AG09319 (cell line): ENCODE measurements at places on chromosomes 12 and 14.
A peak's percentile ranks its signal among the peaks of the same experiment; 100 is the strongest.

DNA sequence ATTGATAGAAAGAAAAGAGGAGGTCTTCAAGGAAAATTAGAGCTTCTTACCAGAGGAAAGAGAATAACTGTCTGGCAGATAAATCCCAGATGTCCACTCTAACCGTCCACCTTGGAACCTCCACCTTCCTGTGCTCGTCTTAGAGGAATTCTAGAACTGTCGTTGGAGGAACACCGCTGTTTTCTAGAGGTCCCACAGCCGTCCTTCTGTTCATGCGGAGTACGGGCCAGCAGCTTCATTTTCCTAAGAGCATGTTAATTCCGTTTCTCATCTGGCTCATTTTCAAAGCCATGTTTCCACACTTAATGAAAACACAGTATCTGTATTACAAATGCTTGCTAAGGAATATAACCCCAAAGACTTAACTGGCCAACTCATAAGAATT is 107.9 kb upstream of the ESRRB start:
- no peak for DNase-seq

DNA sequence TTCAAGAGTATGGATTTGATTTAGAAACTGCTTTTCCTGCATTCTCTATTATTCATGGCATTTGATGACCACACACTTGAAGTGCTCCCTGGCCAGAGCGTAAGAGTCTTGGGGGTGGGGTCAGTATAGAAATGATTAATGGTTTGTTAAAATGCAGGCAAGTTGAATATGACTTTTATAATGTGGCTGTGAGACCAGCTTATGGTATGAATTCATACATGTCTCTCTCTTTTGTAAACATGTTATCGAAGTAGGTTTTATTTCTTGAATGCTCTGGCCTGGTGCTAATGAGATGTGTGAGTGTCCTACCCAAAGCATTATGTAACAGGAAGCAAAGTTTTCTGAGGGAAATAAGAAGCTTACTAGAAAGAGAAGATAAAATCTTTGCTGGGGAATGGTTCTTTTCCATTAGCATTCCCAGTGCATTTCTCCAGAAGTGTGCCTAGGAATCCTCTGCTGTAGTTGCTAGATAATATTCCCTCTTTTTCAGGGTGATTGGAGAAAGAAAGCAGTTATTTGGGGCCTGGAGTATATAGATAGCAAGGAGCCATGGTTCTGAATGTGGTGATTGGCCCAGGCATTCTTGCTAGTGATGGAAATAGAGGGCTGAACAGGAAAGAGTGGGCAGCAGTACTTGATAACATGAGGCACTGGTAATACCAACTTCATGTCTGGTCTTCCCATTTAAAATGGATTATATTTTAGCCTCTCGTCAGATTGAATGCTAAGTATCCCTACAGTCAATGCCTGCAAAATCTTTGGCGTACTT is 289.7 kb downstream of the RAD51B start:
- DNase-seq: no peak

- no peak for DNase-seq
Observed at GRCh38 chr14:103630364-103631108, 1.5 kb downstream of the KLC1 start.

- DNase-seq: no peak
Observed at GRCh38 chr12:5798242-5799015, 146.6 kb downstream of the ANO2 start.

DNA sequence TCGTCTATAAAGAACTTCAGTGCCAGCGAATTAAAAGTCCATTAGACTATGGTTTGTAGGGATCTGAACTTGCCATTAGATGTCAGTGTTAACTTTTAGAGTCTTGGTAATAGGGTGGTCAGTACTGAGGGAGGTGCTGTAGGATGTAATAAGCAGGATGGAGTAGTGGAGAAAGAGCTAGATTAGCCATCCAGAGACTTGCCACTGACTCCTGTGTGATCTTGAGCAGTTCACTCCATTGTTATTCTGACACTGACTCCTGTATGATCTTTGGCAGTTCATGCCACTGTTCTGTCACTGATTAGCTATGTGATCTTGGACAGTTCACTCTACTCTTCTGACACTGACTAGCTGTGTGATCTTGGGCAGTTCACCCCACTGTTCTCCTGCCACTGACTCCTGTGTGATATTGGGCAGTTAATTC is 133.6 kb downstream of the TTLL5 start:
- peak; percentile 48 for DNase-seq

DNA sequence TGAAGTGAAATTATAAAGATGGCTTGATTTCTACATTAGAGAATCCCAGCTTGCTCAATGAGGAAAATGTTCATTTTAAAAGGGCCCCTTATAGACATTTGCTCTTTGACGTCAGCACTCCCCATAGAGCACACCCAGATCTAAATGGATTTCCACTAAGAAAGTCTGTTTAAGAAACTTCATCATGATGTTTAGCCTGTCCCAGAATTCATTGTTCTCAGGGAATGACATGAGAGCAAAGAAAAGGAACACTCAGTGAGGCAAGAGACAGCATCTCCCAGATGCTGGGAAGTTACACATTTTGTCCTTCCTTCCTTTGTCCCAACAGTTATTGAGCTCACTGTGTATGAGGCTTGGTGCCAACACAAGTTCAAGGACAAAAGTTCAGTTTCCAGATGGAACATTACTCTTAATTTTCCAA is 4.9 kb downstream of the PHLDA1 start:
- no peak for DNase-seq
